ENCODE measurements at places on chromosomes 6 and 20. TPM values are rescaled to one million over a fixed set of nuclear protein-coding genes. Genes with fewer than 3 reads are reported as not detected.

Gene PTPRT
- total RNA-seq = not detected

Gene OR12D3
- not detected for total RNA-seq

Gene SLC35D3
- not detected for total RNA-seq

Gene CFAP206
- total RNA-seq = 0.14 TPM

Gene SPATA25
- total RNA-seq = not detected

Gene PSORS1C2
- total RNA-seq = 0.33 TPM

Gene SAMD3
- total RNA-seq = not detected

Gene RPL7L1
- total RNA-seq = 107 TPM

Gene SLC22A2
- not detected for total RNA-seq

Gene FAM210B
- 17.0 TPM for total RNA-seq

Gene SIRPB2
- total RNA-seq = 0.49 TPM

Gene KIFC1
- total RNA-seq = 38.2 TPM

Gene ENPP1
- 0.42 TPM for total RNA-seq

Gene CDYL
- total RNA-seq = 13.5 TPM

Gene SCGN
- total RNA-seq = not detected

Gene BTN1A1
- not detected for total RNA-seq

Gene CHRNA4
- total RNA-seq = not detected

Gene NRN1
- not detected for total RNA-seq

Gene GSTA3
- not detected for total RNA-seq

Gene FBXO5
- total RNA-seq = 5.7 TPM

Gene C20orf202
- total RNA-seq = 0.05 TPM

Gene PRICKLE4
- 0.28 TPM for total RNA-seq

Gene CGA
- total RNA-seq = not detected

Gene MYCT1
- not detected for total RNA-seq

Gene TULP1
- total RNA-seq = not detected

Gene PLA2G7
- 0.51 TPM for total RNA-seq

Gene FITM2
- total RNA-seq = 3.5 TPM

Gene R3HDML
- not detected for total RNA-seq

Gene LY6G5B
- 0.60 TPM for total RNA-seq

Gene ASF1A
- total RNA-seq = 16.1 TPM

Gene TREM1
- 6.2 TPM for total RNA-seq

Gene LIN28B
- not detected for total RNA-seq

Gene SSTR4
- not detected for total RNA-seq

Gene OOEP
- total RNA-seq = not detected
